Tibial nerve (tissue), 4 donors: ENCODE measurements at places on chromosomes 16 and 17.

DNA sequence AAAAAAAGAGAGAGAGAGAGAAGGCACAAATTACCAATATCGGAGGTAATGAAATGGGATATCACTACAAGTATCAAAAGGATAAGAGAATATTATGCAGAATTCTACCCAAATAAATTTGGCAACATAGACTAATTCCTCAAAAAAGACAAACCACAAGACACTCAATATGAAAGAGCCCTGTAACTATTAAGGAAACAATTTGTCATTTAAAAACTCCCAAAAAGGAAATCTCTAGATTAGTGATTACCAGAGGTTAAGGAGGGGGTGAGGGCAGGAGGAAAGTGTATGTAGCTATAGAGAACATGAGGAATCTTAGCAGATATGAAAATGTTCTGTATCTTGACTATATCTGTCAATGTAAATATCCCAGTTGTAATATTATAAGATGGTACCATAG, 54.0 kb downstream of the CFDP1 start:
- DNase-seq, result no peak

- peak; percentile 86 for DNase-seq
Observed at GRCh38 chr17:81309140-81309858, 14.2 kb upstream of the SLC38A10 start.

GRCh38 chr16:78405833-78406232, 306.4 kb downstream of the WWOX start:
- DNase-seq, result no peak

- DNase-seq, result no peak
Observed at GRCh38 chr16:65041667-65042066, 80.2 kb downstream of the CDH11 start.

GRCh38 chr16:87169509-87169995, 147.6 kb downstream of the C16orf95 start:
- no peak for DNase-seq

GRCh38 chr16:19210280-19210924, 42.4 kb downstream of the SYT17 start:
- no peak for DNase-seq

DNA sequence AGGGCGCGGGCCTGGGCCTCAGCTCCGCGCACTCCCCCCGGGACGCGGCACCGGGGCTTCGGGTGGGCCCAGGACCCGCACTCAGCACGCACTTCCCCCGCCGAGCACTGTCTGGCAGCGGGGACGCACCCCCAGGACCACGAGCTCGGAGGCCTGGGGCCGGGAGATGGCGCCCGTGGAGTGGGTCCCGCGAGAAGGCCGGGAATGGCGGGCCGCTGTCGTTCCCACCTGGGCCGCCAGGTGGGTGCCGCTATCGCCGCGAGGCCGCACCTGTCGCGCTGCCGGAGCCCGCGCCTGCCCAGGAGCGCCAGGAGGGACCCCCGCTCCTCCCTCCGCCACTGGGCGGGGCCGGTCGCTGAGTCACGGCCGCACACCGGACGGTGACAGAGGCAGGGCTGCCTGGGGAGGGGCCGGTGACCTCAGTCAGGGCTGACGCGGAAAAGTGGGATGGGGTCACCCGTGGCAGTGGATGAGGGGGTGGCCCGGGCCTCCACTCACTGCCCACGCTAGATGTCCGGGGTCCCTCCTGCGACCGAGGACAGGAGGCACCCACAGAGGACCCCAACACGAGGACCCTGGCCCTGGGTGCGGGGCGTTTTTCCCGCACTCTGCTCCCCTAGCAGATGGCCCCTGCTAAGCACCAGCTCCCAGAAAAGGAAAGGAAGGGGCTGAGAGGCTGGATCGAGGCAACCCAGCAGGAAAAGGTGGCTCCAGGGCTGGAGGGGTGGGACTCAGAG, 6.9 kb upstream of the ACTG1 start:
- no peak for DNase-seq

DNA sequence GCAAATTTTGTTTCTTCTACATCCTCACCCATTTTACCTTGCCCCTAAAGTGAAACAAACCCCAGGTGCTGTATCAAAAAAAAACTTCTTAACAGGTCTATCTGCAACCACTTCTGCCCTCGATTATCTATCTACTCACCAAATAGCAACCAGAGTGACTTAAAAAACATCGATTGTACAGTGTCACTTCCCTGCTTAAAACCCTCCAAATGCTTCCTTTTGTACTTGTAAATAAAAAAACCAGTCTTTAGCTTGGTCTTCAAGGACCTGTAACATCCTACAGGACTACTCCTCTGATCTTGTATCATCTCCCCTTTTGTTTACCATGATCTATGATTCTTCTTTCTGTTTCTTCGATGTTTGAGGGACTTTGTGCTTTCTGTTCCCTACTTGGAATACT, 82.7 kb upstream of the CORO6 start:
- no peak for DNase-seq

- no peak for DNase-seq
Observed at GRCh38 chr16:50961952-50962351, 189.1 kb downstream of the SALL1 start.

DNA sequence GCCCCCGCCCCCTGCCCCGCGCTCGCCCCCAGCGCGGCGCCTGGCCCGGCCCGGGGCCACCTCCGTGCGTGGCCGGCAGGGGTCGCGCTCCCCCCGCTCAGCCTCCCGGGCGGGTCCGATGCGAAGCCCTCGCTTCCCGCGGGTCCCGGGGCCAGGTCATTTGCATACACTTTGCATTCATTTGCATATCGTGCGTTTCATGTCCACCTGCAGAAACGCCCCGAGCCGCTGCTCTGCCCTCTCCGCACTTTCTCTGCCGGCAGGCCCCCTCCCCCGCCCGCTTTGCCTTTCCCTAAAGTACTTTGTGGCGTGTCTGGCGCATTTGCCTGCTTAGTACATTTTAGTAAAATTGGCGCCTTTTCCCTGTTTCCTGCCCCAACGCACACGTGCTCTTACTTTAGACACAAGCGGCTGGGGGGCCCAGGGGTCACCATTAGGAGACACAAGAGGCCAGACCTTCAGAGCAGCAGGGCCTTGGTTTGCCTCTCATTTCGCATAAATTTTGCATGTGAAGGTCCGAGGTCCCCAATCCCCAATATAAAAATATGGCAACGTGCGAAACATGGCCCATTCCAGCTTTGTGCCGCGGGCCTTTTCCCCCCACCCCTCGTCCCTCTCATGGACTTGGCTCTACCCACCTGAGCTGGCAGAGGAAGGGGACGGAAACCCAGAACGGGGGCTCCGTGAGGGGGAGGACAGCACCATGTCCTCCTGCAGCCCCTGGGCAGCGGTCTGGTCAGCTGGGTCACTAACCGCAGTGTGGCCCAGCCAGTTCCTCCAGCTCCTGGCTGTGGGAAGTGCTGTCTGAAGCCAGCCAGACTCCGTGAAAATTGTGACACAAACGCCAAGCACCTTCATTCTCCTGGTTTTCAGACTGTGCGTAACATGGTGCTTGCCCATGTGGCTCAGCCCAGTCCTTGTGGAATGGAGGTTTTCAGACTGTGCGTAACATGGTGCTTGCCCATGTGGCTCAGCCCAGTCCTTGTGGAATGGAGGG, 34.8 kb downstream of the CBFA2T3 start:
- no peak for DNase-seq

DNA sequence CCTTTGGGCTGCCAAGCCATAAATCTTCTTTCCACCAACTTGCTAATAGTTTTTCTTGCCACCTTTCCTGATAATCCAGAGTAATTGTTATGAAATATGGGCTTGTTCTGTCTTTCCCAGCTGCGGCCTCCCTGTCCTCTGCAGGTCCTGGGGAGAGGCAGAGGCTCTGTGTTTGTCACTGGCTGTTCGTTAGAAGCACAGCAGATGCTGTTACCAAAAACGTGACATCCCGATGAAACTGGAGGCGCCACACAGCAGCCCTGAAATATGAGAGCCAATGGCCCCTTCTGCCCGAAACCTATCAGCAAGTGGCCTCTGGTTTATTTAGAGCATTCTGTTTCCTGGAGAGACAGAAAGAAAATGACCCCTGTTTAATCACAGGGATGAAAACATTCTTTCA, 115.1 kb upstream of the ANKFN1 start:
- DNase-seq, result no peak

- DNase-seq, result no peak
Observed at GRCh38 chr16:81748476-81749198, 30.5 kb upstream of the PLCG2 start.

GRCh38 chr16:88554711-88555264, 15.4 kb upstream of the ZC3H18 start:
- DNase-seq, result no peak

GRCh38 chr17:51742571-51742970, 415.9 kb downstream of the CA10 start:
- no peak for DNase-seq

GRCh38 chr17:16467044-16467443, 24.9 kb downstream of the LRRC75A start:
- DNase-seq, result no peak

GRCh38 chr17:1959871-1960544, 65.1 kb downstream of the RTN4RL1 start:
- peak; percentile 19 for DNase-seq

GRCh38 chr16:12576878-12577277, 226.8 kb downstream of the CPPED1 start:
- DNase-seq, result no peak

DNA sequence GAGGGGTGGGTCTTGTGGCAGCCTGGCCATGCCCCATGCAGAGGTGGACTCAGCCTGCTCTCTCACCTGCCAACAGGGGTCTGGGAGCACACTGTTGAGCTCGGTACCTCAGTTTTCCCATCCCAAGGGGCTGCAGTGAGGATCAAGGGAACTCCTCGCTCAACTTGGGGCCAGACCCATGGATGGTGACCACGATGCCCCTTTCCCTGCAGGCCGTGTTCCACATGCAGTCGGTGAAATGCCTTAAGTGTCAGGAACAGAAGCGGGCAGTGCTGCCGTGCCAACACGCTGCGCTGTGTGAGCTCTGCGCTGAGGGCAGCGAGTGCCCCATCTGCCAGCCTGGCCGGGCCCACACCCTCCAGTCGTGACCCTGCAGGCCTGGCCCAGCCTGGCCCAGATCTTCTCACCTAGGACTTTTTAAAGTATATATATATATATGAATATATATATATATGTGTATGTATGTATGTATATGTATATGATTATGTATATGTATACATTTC, 20.1 kb downstream of the UNC13D start:
- DNase-seq, result no peak
